ENCODE measurements at places on chromosomes 11 and 22.

DNA sequence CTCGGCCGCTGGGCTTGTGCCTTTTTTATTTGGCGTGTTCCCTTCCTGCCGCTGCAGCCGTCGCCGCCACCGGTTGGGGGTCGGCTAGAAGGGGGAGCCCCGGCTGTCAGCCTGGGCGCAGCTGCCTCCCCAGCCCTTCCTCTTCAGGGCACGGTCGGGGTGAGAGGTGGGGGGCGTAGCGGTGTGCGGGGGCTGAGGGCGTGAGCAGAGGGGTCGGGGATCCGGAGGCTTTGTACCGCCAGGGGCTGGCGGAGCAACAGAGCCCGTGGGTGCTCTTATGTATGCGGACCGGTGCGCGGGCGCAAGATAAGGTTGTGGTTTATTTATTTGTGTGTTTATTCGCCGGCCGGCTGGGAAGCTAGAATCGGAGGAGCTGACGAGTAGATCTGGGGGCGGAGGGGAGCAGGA, 477 bp downstream of the ZBTB16 start:
- no peak for DNase-seq

DNA sequence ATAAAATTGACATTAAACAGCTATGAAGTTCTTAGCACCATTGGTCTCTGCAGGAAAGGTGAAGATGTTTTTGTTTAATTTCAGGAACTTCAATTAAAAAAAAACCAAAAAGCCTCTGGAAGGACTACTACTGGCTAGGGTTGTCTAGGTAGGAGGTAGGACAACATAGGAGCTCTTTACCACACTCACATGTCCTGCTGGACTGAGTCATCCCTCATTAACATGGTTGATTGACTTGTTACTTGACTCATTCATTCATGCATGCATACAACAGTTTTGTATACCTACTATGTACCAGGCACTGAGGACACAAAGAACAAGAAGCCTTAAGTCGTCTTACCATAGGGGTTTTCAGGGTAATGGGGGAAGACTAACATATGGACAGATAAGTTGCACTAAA, 216.9 kb upstream of the ARHGAP20 start:
- no peak for DNase-seq

DNA sequence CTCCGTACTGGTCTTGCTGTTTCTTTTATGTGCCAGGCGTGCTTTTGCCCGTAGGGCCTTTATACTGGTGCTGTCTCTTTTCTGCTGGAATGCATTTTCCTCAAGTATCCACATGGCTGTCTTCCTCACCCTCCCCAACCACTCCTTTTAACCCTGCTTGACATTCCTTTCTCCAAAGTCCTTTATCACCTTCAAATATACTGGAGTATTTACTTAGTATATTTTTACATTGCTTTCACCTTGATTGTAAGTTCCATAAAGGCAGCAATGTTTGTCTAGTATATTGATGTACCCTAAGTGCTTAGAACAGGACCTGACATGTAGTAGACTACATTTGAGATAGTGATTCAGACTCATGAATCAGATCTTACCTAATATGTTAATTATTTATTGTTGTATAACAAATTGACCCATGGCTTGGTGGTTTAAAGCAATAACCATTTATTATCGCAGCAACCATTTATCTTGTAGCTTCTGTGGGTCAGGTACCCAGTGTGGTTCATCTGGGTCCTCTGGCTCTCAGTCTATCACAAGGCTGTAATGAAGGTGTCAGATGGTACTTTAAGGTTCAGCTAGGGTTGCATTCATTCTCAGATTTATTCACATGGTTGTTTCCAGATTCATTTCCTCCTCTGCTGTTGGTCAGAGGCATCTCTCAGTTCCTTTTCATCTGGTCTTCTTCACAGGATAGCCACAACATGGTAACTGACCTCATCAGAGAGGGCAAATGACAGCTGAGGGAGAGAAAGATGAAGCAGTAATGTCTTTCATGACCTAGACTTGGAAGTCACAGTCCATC, 34.2 kb downstream of the DDX10 start:
- DNase-seq, result no peak

DNA sequence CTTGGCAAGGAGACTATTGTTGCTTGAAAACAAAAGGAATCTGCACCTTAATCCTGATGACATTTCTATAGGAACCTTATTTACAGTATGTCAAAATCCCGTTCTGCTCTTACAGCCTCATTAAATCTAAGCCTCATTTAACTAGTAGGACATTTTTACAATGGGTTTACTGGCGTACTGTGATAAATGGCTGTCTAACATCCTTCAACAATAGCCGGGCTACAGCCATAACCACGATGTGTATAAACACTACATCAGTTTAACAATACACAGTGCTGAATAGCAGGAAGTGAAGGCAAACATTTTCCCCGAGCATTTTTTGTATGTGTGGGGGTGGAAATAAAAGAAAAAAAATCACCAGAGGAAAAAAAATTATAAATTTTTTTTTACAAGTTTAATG, 131.2 kb downstream of the ARL14EP start:
- no peak for DNase-seq

DNA sequence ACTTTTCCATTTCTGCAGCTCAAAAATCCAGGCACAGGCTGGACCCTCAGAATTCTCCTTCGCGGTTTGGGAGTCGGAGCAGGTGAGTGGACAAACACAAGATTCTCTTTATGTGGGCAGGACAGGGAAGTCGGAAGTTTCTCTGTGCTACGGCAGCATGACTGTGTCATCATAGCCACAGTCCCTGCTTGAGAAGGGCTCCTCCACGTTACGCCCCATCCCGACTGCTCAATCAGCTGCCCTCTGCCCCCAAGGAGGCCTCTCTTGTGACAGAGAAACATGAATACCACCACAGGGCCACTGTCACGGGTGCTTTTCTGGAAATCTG, 89.0 kb upstream of the SHISAL1 start:
- no peak for DNase-seq

GRCh38 chr11:11520231-11521015, 101.4 kb downstream of the GALNT18 start:
- DNase-seq, result no peak

DNA sequence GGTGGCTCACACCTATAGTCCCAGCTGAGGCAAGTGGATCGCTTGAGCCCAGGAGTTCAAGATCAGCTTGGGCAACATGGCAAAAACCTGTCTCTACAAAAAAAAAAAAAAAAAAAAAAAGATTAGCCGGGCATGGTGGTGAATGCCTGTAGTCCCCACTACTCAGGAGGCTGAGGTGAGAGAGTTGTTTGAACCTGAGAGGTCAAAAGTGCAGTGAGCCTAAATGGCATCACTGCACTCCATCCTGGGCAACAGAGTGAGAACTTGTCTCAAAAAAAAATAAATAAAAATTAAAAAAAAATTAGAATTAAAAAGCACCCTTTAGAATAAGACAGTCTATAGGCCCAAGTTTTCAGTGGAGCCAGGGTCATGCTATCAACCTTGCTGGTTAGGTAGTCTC, 95.5 kb downstream of the PDHX start:
- DNase-seq, result no peak

DNA sequence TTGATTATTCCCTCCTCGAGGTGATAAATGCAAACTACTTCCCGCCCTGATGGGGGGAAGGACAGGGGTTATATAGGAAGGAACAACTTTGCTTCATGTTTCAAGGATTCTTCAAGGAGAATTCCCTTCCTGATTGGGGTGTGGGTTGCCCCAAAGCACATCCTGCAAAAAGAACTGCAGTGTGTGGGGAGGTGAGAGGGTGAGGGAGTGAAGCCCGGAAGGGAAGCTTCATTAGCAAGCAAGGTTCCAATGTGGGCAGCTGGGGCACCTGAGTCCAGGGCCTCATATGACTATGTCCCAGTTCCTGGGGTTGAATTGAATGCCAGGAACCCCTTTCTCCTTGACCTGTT, 326.0 kb downstream of the MN1 start:
- DNase-seq, result no peak

GRCh38 chr22:36728505-36728904, 25.0 kb upstream of the CACNG2 start:
- DNase-seq, result no peak

DNA sequence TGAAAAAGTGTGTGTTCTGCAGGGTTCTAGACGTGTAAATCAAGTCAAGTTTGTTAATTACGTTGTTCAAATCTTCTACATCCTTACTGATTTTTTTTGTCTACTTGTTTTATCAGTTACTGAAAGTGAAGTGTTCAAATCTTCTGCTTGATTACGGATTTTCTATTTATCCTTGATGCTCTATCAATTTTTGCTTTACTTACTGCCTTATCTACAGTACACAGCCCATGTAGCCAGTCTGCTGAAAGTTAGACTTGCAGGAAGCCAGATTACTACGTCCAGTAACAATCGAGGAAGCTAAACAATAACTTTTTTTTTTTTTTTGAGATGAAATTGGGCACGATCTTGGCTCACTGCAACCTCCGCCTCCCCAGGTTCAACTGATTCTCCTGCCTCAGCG, 15.6 kb upstream of the C11orf24 start:
- no peak for DNase-seq

DNA sequence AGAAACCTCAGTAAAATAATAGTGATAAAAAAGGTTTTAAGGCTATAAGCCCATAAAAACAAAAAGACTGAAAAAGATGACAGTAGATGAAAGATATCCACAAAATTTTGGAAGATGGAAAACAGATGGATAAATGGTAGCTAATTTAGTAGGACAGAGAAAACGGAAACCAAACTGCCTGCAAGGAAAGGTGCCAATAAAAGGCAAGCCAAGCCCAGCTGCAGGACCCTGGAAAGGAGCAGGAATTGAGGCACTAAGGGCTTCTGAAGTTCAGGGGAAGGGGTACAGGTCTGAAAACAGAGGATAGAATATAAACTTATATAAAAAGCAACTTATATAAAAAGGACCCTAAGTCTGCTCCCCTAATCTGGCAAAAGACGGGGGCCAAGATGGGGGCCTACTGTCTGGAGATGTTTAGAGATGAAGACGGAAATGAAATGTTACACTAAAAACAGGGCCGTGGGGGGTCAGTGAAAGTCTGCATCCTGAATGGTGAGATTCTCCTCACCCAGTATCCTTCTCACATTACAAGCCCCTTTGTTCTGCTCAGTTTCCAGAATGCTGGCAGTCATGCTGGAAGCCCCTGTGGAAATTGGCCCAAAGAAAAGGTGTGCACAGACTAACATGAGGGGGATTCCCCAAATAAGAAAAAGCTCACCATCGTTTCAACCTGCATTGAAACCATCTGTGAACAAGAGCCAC, 269.3 kb upstream of the PITPNB start:
- no peak for DNase-seq

- DNase-seq, result no peak
Measured at GRCh38 chr22:21661991-21662390, 3.8 kb upstream of the PPIL2 start.

GRCh38 chr11:91846002-91846401, 378.6 kb upstream of the FAT3 start:
- no peak for DNase-seq

- peak; percentile 47 for DNase-seq
Measured at GRCh38 chr11:114102993-114103896, 43.7 kb downstream of the ZBTB16 start.

GRCh38 chr11:106789406-106789805, 228.9 kb downstream of the GUCY1A2 start:
- DNase-seq, result no peak

DNA sequence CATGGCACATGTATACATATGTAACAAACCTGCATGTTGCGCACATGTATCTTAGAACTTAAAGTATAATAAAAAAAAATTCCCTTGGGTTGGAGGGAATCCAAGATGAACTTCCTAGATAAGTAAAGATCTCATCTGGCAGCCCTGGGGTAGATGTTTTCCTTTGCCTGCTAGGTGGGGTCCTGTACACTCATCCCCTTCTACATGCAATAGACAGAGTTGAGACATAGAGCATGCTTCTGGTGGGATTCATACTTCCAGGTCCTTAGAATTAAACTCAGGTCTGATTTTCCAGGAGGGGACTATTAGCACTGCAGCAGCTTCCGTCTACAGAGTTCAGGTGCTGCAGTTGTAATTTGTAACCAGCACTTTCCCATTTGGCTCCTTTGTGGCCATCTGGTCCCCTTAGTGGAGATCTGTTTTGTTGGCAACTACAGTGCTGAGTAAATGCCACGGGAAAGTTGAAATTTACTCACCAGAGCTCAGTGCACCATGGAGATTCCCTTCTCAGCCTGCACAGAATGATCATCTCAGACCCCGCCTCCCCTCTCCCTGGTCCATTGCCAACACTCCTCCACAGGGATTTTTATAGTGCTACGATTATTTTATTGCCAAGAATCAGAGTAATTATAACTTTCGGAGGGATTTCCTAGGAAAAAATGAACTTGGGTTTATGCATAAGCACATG, 220.1 kb upstream of the E2F8 start:
- DNase-seq, result no peak

DNA sequence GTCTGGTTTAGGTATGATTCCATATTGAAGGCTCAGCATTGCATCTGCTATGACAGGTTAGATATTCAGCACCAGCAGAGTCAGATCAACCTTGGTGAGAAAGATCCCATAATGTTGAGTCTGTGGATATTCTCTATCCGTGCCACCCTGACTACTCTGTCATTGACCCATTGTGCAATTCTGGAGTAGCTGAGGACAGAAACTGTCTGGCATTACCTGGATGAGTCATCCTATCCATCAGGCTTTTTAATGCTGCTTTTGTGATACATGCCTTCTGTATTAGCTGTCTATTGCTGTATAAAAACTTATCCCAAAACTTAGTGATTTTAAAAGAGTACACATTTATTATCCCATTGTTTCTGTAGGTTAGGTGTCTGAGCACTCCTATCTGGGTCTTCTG, 189.1 kb upstream of the FAT3 start:
- DNase-seq, result no peak

GRCh38 chr22:44839061-44839460, 86.7 kb downstream of the ARHGAP8 start:
- no peak for DNase-seq

DNA sequence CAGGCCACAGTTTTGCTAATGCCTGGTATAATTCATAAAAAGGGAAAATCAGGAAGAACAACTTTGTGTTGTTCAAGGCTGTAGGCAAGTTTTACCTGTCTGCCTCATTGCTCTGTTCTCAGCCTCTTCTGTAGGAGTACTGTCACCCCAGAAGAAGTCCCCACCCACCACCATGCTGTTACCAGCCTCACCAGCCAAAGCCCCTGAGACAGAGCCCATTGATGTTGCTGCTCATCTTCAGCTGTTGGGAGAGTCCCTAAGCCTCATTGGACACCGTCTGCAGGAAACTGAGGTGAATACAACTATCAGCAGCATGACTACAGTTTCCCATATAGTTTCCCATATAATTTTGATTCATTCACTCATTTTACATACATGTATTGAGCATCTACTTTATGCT, 11.6 kb upstream of the TOM1 start:
- no peak for DNase-seq
